ENCODE measurements at places on chromosomes 1 and 21. TPM values are rescaled to one million over a fixed set of nuclear protein-coding genes. Genes with fewer than 3 reads are reported as not detected.

Gene LCE1D
- polyA plus RNA-seq: not detected

Gene ABCA4
- polyA plus RNA-seq: not detected

Gene PLXNA2
- 0.77 TPM for polyA plus RNA-seq

Gene TMEM52
- polyA plus RNA-seq: 17.2 TPM

Gene KIAA1614
- 0.17 TPM for polyA plus RNA-seq

Gene CELA3A
- not detected for polyA plus RNA-seq

Gene NMNAT2
- polyA plus RNA-seq: not detected
